ENCODE measurements at places on chromosomes 2 and 18.

DNA sequence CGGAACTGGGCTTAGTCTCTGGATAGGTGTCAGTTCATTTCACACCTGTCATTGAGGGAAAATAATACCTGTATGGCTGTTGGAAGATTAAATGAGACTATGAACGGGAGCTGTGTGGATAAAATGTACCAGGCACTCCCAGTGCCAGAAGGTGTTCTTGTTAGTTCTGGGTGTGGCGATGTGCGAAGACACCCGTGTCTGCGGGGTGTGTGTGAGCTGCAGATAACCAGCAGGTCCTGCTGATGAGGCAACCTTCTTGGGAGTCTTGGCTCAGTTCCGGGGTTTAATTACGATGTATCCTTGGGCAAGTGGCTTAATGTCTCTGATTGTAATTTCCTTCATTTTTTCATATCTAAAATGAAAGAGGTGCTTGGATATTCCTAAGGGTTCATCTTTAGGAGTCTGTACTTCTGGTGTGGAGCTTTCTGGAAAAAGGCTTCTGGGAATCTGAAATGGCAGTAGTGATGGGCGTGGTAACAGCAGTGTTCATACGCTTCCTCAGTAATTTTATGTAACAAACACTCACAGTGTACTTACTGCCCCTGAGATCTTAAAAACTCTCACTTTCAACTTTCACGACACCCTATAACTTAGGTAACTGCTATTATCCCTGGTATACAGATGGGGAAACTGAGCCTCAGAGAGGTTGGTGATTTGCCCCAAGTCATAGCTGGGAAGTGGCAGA lies 35.0 kb downstream of the NEDD4L start:
- no peak for DNase-seq

- DNase-seq = no peak
Observed at GRCh38 chr2:118095610-118096009, 7.3 kb downstream of the INSIG2 start.

- no peak for DNase-seq
Observed at GRCh38 chr2:11784747-11785610, 38.5 kb downstream of the LPIN1 start.

- DNase-seq = no peak
Observed at GRCh38 chr2:66789741-66790140, 354.8 kb downstream of the MEIS1 start.

DNA sequence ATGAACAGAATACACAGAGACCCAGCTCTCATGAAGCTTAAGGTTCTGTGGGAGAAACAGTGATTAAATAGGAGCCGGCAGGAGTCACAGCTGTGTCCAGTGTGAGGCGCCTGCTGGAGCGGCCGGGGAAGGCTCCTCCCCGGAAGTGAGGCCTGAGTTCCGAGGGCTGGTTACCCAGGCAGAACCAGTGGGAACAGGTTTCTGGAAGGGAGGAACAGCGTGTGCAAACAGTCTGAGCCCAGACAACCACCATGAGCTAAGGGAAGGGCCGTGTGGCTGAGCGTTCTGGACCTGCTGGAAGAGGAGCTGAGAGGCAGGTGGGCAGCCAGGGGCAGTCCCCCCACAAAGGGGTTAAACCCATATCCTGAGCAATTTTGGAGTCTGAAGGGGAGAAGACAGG lies 26.0 kb upstream of the NPAS2 start:
- no peak for DNase-seq

DNA sequence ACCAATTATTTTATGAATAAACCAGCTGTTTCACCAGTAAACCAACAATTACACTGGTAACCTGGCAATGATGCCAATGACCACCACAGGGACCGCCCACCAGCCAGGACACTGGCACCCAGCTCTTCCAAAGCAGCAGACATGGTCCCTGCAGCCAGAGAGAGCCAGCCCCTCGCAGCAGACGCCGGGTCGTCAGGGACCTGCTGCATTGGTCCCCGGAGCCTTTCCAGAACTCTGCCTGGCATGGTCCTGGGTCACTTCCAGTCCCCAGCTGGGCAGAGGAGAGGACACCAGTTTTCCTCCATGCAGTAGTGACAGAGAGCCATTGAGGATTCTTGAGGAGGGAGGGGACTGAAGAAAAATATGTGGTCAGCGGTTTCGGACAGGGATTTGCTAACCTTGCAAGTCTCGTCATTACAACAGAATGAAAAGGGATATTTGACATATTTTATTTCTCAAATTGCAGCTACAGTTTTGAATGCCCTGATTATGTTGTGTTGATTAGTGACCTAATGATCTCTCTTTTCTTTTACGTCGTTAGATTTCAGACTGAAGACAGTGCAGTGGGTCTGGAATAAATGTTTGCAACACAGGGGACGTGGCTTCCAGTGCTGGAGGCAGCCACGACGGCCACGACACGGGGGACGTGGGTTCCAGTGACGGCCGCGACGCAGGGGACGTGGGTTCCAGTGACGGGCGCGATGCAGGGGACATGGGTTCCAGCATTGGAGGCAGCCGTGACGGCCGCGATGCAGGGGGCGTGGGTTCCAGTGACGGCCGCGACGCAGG lies 154.5 kb downstream of the TPO start:
- no peak for DNase-seq

GRCh38 chr2:48309900-48310299 lies 220.1 kb upstream of the STON1 start:
- no peak for DNase-seq

Data from inflammatory macrophage treated with lipopolysaccharide for 1 hour (primary cell).